ENCODE measurements at places on chromosomes 7 and 10.

DNA sequence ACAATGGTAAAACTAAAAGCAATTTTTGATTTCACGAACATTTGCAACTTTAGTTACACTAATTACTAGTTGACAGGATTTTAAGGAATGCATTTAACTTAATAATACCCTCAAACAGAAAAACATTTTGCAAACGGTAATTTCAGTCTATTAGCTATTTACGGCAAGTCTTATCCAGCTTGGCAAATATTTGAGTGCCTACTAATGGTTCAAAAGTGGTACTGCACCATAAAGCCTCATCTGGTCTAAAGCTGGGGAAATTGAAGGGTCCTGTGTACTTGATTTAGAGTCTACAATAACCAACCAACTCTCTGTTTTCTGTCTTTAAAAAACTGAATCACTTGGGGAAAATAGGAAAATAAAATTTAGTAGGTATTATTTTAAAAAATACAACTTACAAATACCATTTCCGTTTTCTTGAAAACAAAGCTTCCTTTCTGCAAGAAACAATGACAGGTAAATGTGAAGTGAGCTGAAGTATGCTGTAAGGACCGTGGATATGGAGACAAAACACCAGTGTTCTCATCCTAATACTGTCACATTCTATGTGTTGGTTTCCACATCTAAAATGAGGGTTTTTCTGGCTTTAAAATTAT lies 142.3 kb downstream of the VPS50 start:
- no peak for DNase-seq

DNA sequence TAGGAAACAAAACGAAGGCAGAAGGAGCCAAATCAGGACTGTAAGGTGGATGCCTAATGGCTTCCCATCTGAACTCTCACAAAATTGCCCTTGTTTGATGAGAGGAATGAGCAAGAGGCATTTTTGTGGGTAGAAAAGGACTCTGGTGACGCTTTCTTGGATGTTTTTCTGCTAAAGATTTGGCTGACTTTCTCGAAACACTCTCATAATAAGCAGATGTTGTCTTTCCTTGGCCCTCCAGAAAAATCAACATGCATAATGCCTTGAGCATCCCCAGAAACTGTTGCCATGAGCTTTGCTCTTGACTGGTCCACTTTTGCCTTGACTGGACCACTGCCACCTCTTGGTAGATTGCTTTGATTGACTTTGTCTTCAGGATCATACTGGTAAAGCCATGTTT lies 13.5 kb downstream of the PTPN12 start:
- no peak for DNase-seq

- DNase-seq, result no peak
These were observed 82.9 kb downstream of the SEMA3D start for GRCh38 chr7:85103962-85104361.

GRCh38 chr7:126411032-126411820 lies 841.5 kb downstream of the GRM8 start:
- no peak for DNase-seq

DNA sequence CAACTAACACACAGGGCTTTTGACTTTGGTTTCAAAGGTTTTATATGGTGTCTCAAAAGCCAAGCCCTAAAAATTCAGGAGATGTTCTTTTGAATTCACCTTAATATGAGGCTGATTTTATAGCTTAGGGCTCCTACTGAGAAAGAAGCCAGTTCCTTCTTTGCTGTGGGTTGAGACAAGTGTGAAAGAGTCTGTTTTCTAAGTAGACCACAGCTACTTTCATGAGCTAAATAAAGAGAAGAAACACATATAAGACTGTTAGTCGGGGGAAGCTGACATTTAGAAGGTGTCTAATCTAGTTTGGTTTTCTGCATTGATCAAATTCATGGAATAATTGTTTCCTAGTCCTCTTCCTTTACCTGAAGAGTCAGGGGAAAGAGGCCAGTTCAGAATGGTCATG lies 332.1 kb upstream of the CELF2 start:
- no peak for DNase-seq

DNA sequence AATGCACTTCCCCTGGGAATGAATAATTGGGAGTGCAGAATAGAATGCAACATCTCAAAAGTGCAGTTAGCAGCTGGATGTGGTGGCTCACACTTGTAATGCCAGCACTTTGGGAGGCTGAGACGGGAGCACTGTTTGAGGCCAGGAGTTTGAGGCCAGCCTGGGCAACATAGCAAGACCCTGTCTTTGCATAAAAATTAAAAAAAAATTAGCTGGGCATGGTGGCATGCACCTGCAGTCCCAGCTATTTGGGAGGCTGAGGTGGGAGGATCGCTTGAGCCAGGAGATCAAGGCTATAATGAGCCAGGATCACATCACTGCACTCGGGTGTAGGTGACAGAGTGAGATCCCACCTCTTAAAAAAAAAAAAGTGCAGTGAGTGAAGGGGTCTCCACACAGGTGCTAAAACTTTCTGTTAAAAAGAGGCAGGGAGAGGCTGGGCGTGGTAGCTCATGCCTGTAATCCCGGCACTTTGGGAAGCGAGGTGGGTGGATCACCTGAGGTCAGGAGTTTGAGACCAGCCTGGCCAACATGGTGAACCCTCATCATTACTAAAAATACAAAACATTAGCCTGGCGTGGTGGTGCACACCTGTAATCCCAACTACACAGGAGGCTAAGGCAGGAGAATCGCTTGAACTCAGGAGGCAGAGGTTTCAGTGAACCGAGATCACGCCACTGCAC lies 13.5 kb upstream of the ZMIZ1 start:
- DNase-seq, result no peak

DNA sequence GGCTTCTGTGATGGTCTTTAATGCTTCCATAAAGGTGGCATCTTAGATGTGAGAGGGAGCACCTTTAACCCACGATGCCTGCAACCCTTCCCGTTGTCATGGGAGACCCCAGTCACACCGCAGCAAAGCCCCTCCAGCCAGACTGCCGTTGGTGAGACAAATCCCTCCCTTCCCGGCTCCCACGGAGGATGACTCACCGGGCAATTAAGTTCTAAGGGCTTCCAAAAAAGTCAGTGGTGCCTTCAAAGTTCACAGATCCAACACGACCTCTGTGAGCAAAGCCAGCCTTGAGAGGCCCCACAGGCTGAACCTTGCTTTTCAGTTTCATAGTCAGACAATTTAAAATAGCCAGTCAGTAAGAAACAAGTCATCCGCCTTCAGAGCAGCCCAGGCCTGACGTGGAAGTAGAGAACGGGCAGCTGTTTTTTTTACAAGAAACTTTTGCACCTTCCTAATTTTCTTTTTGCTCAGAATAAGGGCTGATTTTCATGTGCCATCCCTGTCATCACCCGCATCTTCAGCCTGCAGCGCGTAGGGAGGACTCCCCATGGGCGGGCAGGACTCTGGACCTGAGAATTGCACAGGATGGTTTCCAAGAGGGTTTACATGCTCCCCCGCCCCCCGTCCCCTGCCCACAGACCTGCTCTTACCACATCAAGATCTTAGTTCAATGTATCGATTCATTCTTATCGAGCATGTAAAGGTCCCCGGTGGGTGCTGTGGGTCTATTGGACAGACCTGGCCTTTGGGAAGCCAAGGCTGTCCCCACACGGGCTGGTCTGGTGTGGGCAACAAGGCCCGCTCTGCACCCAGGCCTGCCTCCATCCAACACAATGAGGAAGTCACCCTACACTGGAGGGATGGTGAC lies 333.9 kb downstream of the DNAJB6 start:
- DNase-seq, result no peak

DNA sequence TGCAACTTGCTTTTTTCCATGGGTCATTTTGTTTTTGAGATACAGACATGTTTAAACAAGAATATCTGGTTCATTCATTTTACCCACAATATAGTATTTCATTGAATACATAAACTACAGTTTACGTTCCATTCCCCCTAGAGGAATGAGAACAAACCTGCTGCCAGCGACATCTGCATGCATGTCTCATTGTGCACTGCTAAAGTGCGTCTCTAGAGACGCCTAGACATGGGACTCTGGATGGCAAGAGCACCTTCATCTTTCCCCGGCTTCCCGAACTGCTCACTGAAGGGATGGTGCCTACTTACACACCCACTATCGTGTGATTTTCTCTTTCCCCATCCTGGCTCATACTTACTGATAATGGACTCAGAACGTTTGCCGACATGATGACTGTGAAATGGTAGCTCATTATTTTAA lies 1.2 kb upstream of the ZNF777 start:
- DNase-seq, result no peak

GRCh38 chr10:42989481-42989921 lies 87.4 kb upstream of the RET start:
- no peak for DNase-seq

All from inflammatory macrophage treated with lipopolysaccharide for 4 hours (primary cell).